ENCODE measurements at places on chromosomes 11 and 22. TPM values are rescaled to one million over a fixed set of nuclear protein-coding genes. Genes with fewer than 3 reads are reported as not detected.

Gene LDHAL6A
- not detected for total RNA-seq

GRCh38 chr11:19672586-19673206 is 39.9 kb upstream of the NAV2 start:
- no peaks in the 10 kb centered on the region for H3K4me1 ChIP-seq
- DNase-seq: no peak
- H3K36me3 ChIP-seq: no peaks in the 10 kb centered on the region
- H3K27me3 ChIP-seq: no peaks in the 10 kb centered on the region

GRCh38 chr22:21043860-21044535 is 1.7 kb upstream of the LRRC74B start:
- H3K27me3 ChIP-seq: no peaks in the 10 kb centered on the region
- no peak overlapping the region for H3K27ac ChIP-seq
- no peak overlapping the region for H3K4me3 ChIP-seq
- H3K36me3 ChIP-seq: no peaks in the 10 kb centered on the region
- H3K4me1 ChIP-seq: peaks cover 5% of the 10 kb centered on the region

- H3K27ac ChIP-seq: no peak overlapping the region
- DNase-seq: no peak
- no peaks in the 10 kb centered on the region for H3K36me3 ChIP-seq
- no peaks in the 10 kb centered on the region for H3K4me1 ChIP-seq
- no peak overlapping the region for H3K4me3 ChIP-seq
- no peaks in the 10 kb centered on the region for H3K27me3 ChIP-seq
Measured at GRCh38 chr11:95586661-95587060, 202.9 kb downstream of the FAM76B start.

DNA sequence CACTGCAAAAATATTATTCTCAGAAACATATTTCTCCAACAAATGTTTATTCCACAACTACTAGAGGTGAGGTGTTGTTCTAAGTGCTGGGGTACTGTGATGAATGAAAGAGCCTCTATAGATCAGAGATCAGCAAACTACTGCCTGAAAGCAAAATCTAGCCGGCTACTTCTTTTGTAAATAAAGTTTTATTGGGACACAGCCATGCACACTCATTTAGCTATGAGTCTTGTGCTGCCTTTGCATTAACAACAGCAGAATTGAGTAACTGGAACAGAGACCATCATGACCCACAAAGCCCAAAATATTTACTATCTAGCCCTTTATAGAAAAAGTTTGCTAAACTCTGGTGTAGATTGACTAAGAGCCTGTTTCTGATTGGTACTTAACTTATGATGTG is 37.1 kb upstream of the CRYBB3 start:
- H3K27me3 ChIP-seq: no peaks in the 10 kb centered on the region
- no peak overlapping the region for H3K4me3 ChIP-seq
- DNase-seq: no peak
- H3K27ac ChIP-seq: no peak overlapping the region
- H3K36me3 ChIP-seq: no peaks in the 10 kb centered on the region

- DNase-seq: peak; percentile 28
- no peak overlapping the region for H3K27ac ChIP-seq
- no peaks in the 10 kb centered on the region for H3K27me3 ChIP-seq
- H3K36me3 ChIP-seq: no peaks in the 10 kb centered on the region
Measured at GRCh38 chr11:36478700-36479329, 31.3 kb downstream of the TRAF6 start.

GRCh38 chr11:112610494-112610893 is 349.8 kb upstream of the PLET1 start:
- H3K27me3 ChIP-seq: no peaks in the 10 kb centered on the region
- H3K27ac ChIP-seq: no peak overlapping the region
- no peak overlapping the region for H3K4me3 ChIP-seq
- DNase-seq: no peak
- H3K36me3 ChIP-seq: no peaks in the 10 kb centered on the region
- no peaks in the 10 kb centered on the region for H3K4me1 ChIP-seq

Gene CYB561A3
- total RNA-seq: 80.3 TPM

DNA sequence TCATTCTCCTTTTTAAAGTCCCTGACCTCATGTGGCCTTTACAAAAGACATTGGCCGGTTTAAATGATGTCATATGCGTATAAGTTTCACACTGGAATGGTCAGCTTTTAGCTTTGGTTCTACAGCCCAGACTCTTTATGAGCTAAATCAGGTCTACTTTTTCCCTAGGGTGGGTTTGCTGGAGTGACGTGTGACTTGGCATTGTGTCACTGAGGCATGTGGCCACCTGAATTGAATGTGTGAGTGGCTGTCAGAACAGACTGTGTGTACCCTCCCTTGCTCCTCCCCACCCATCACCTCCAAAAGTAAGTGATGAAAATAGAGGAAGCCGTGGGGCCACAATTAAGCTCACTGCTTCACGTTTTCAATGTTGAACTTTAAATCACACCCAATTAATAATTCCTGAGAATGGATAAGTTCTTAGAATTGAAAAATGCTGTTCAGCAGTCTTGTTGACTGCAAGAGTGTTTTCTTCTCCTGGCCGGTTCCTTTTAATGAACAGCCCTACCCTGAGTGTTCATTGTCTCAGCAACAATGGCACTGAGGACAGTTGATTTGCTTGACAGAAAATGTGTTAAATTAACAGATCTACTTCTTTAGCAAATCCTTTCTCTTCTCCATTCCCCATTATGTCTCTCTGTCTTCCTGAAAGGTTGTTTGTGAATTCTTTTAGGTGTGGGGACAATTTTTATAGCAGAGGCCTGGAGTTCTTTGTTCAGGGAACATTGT is 11.3 kb downstream of the CECR2 start:
- H3K27me3 ChIP-seq: no peaks in the 10 kb centered on the region
- H3K4me3 ChIP-seq: no peak overlapping the region
- no peak for DNase-seq
- H3K27ac ChIP-seq: no peak overlapping the region
- no peaks in the 10 kb centered on the region for H3K4me1 ChIP-seq
- H3K36me3 ChIP-seq: no peaks in the 10 kb centered on the region

DNA sequence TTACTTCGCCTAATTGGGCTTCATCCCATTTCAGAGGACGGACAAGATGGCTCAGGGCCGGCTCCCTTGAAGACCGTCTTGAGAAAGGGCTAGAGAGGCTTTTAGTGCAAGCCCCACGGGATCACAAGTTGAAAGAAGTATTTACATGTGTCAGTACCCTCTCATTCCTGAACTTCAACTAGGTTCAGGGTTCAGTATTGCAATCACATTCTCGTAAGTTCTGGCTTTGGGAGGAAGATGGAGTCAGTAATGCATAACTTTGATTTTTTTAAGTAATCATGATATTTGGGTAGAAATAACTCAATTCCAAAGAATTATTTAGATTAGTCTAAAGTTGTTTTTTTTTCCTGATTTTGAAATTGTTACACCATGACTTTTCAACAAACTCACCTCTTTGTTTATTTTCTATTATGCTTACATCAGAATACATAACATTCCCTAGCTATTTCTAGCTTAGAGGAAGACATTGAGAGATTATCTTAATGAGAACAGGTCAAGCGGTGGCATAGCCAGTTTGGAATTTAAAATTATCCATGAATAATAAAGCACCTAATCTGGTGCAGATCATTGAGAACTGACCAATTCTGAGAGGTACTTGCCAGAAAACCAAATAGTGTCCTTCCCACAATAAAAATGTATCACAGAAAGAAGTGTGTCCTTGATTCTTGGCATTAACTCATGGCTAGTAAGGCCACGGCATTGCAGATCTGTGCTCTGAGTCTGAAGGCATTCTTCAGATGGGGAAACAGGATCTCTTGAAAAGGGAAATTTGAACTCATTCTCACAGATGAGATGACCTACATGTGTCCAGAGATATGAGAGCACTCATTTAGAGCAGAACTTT is 92.1 kb upstream of the BLID start:
- H3K4me3 ChIP-seq: no peak overlapping the region
- no peaks in the 10 kb centered on the region for H3K36me3 ChIP-seq
- H3K27ac ChIP-seq: no peak overlapping the region
- H3K27me3 ChIP-seq: no peaks in the 10 kb centered on the region

GRCh38 chr22:38153821-38154562 is 27.6 kb downstream of the PLA2G6 start:
- no peaks in the 10 kb centered on the region for H3K36me3 ChIP-seq
- H3K27me3 ChIP-seq: no peaks in the 10 kb centered on the region
- DNase-seq: no peak
- H3K27ac ChIP-seq: no peak overlapping the region
- no peak overlapping the region for H3K4me3 ChIP-seq

Gene MYOD1
- total RNA-seq: not detected

Gene DGCR8
- 35.0 TPM for total RNA-seq

DNA sequence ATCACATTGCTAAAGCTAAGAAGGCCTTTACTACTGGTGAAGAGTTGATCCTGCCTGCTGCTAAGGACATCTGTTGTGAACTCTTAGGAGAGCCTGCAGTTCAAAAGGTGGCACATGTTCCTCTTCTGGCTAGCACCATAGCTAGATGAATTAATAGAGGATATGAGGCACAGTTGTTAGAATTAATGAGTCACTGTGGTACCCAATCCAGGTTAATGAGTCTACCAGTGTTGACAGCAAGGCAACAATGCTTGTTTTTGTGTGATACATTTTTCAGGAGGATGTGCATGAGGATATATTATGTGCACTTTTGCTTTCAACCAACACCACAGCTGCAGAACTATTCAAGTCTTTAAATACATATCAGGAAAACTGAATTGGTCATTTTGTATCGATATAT is 12.0 kb downstream of the C11orf58 start:
- no peak for DNase-seq
- H3K36me3 ChIP-seq: peaks cover 30% of the 10 kb centered on the region
- H3K27ac ChIP-seq: no peak overlapping the region
- H3K4me1 ChIP-seq: no peaks in the 10 kb centered on the region

Gene RIMBP3B
- total RNA-seq: 0.54 TPM

Gene RFPL3
- total RNA-seq: not detected

Gene MS4A12
- total RNA-seq: not detected

DNA sequence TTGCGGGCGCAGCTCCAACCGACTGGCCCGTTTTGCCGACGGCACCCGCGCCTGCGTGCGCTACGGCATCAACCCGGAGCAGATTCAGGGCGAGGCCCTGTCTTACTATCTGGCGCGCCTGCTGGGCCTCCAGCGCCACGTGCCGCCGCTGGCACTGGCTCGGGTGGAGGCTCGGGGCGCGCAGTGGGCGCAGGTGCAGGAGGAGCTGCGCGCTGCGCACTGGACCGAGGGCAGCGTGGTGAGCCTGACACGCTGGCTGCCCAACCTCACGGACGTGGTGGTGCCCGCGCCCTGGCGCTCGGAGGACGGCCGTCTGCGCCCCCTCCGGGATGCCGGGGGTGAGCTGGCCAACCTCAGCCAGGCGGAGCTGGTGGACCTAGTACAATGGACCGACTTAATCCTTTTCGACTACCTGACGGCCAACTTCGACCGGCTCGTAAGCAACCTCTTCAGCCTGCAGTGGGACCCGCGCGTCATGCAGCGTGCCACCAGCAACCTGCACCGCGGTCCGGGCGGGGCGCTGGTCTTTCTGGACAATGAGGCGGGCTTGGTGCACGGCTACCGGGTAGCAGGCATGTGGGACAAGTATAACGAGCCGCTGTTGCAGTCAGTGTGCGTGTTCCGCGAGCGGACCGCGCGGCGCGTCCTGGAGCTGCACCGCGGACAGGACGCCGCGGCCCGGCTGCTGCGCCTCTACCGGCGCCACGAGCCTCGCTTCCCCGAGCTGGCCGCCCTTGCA is 1.0 kb downstream of the FJX1 start:
- DNase-seq: no peak
- H3K4me1 ChIP-seq: peaks cover 56% of the 10 kb centered on the region
- H3K27ac ChIP-seq: peak overlapping the region; percentile 85
- H3K36me3 ChIP-seq: no peaks in the 10 kb centered on the region
- H3K4me3 ChIP-seq: peak overlapping the region; percentile 75
- H3K27me3 ChIP-seq: no peaks in the 10 kb centered on the region

DNA sequence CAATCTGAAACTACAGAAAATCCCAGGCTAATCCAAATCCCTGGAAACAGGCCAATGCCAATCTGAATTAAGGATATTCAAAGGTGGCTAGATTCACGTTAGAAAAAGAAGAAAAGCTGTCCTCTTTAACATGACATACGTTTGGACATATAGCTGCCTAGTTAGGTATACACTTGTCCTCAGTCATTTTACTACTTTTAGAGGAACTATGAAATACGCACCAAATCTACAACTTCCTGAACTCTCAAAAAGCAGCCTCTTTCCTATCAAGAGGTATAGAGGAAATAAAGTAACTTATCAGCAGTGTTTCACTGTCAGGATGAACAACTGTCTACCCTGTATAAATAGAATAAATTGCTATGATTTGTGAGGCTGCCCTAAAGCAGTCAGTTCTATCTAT is 24.0 kb downstream of the KMT5B start:
- peaks cover 5% of the 10 kb centered on the region for H3K36me3 ChIP-seq
- DNase-seq: no peak
- 0 out of 2 replicates have a peak, but pooled peaks cover 3% of the 10 kb centered on the region for H3K4me1 ChIP-seq
- H3K4me3 ChIP-seq: no peak overlapping the region

- H3K4me3 ChIP-seq: no peak overlapping the region
- H3K27me3 ChIP-seq: no peaks in the 10 kb centered on the region
- no peak for DNase-seq
Measured at GRCh38 chr11:9806946-9807687, 143.2 kb downstream of the SWAP70 start.

Gene OR4D5
- total RNA-seq: not detected

DNA sequence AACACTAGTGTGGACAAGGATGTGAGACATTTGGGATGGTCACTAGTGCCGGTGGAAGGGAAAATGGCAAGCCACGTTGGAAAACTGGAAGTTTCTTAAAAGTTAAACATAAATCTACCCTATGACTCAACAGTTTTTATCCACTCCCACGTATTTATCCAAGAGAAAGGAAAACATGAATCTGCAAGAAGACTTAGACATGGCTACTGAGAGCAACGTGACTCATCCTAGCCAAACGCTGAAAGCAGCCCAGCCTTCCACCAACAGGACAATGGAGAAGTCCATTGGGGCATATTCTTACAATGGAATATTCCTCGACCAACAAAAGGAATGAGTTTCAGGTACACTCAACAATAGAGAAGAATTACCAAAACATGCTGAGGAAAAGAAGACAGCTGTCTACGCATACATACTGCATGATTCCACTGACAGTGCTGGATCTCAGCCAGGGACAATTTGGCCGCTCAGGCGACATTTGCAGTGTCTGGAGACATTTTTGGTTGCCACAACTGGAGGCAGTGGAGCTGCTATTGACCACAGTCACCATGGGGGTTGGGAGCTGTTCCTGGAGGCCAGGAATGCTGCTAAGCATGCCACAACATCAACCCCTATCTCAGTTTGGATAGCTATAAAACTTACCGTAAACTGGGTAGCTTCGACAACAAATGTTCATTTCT is 21.2 kb downstream of the SYT13 start:
- no peaks in the 10 kb centered on the region for H3K36me3 ChIP-seq
- no peak overlapping the region for H3K4me3 ChIP-seq
- H3K27me3 ChIP-seq: no peaks in the 10 kb centered on the region

All from Panc1 (cell line).